ENCODE measurements at places on chromosomes 1 and 21.

DNA sequence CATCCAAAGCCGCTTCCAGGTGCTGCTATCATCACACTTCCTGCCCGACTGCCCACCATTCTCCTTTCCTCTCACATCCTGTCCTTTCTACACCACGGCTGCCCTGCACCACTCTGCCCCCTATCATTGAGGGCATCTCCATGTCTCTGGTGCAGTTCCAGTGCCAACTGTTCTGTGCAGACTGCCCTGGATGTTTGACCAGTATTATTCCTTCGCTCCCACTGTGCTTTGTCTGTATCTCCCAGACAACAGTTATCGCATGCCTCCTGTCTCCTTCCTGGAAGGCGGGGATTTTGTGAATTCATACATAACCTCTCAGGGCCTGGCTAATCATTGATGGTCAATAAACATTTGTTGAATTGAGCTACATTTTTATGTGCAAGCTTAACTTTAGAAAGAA, 63.6 kb upstream of the GNG12 start:
- DNase-seq = no peak

GRCh38 chr1:234963180-234963903, 165.3 kb downstream of the TOMM20 start:
- DNase-seq = no peak

- DNase-seq = no peak
Observed at GRCh38 chr21:14591377-14591776, 45.3 kb upstream of the SAMSN1 start.

DNA sequence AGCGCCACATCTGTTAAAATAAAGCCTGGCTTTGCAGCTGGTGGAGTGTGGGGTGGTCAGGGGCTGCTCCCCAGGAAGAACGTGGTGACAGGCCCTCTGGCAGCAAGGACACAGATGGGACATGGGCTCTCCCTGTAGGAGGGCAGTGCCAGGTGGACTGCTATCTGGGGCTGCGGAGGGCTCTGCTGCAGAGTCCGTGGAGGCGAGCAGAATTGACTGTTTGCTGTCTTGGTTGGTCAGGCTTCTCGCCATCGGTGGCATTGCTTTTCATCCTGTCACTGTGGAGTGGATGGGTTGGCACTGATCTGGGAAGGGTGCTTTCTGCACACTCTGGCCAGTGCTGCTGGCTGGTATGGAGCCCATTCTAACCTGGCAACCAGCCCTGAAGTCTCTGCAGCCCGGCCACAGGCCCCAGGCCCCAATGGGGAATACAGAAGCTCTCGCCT, 103.0 kb downstream of the LAMC2 start:
- DNase-seq = no peak

DNA sequence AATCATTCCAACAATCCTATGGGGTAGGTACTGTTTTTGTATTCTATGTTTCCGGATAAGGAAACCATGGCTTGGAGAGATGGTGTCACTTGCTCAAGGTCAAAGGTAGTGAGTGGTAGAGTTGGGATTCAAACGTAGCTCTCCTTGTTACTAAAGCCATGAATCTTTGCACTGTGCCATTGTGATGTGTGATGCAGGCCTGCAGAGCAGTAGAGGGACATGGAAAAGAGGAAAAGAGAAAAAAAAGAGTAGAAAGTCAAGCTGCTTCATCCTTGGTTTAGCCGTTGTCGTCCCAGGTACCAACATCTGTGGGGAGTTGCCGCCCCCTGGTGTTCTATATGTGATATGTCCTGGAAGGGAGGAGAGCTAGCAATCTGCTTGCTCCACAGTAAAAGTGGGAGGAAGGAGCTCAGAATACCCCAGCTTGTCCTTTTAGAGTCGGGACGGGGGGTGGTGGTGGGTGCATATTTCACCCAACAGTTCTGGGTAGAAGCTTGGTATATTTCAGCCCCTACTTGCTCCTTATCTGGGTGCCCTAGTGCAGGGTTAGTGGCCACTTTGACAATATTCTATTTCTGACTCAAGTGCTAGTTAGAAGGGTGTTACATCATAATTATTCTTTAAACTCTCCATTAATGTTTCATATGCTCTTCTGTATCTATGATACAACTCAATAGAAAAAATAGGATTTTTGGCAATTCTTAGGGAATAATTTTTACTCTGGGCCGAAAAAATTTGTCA, 98.4 kb downstream of the EBNA1BP2 start:
- peak; percentile 59 for DNase-seq

GRCh38 chr1:158020259-158020885, 26.9 kb downstream of the KIRREL1 start:
- no peak for DNase-seq

Data from NCI-H345 (cell line).